NCI-H1436 (cell line): ENCODE measurements at places on chromosomes 13 and 19.

- no peak for DNase-seq
Measured at GRCh38 chr19:7238051-7238450, 56.2 kb downstream of the INSR start.

- no peak for DNase-seq
Measured at GRCh38 chr13:41973247-41973741, 12.4 kb upstream of the VWA8 start.

GRCh38 chr13:80361883-80362327, 21.0 kb upstream of the SPRY2 start:
- DNase-seq, result no peak

GRCh38 chr19:5621311-5621944, 1.1 kb downstream of the SAFB2 start:
- no peak for DNase-seq

GRCh38 chr19:49118565-49119410, at the start of gene C19orf73:
TSS of gene C19orf73 (minus strand) at chr19:49119143. CDS start at chr19:49119022, 121 bp downstream.
- DNase-seq, result peak; percentile 95

- DNase-seq, result no peak
Measured at GRCh38 chr13:26719356-26719945, 41.1 kb downstream of the GPR12 start.

DNA sequence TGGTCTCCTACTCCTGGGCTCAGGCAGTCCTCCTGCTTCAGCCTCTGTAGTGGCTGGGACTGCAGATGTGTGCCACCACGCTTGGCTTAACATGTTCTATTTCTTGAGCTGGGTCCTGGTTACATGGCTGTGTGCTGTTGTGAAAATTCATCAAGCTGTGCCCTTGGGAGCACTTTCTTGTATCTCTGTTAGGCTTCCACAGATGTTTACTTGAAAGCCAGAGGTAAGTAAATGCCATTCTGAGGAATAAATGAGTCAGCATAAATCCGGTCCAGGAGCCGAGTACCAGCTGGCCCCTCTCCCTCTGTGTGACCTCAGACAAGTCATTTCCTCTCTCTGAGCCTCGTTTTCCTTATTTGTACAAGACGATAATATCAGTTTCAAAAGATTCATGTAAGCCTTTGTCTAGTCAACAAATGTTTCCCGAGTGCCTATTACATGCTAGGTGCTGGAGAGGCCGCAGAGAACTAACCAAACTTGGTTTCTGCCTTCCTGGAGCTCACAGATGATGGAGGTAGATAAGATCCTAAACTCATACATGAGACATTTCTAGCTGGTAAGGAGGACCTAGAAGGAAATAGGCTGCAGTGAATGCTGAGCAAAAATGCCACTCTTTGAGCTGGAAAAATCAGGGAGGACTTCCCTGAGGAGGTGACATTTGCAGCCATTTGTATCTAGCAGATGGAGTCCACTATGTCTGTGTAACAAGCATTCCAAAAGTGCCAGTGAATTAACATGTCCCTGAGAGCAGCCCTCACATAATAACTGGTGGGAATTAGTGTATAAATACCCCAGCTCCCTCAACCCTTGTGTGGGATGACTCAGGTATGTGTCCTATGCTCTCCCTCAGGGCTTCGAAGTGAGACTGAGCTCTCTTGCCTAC, 2.7 kb upstream of the RASAL3 start:
- DNase-seq, result no peak

DNA sequence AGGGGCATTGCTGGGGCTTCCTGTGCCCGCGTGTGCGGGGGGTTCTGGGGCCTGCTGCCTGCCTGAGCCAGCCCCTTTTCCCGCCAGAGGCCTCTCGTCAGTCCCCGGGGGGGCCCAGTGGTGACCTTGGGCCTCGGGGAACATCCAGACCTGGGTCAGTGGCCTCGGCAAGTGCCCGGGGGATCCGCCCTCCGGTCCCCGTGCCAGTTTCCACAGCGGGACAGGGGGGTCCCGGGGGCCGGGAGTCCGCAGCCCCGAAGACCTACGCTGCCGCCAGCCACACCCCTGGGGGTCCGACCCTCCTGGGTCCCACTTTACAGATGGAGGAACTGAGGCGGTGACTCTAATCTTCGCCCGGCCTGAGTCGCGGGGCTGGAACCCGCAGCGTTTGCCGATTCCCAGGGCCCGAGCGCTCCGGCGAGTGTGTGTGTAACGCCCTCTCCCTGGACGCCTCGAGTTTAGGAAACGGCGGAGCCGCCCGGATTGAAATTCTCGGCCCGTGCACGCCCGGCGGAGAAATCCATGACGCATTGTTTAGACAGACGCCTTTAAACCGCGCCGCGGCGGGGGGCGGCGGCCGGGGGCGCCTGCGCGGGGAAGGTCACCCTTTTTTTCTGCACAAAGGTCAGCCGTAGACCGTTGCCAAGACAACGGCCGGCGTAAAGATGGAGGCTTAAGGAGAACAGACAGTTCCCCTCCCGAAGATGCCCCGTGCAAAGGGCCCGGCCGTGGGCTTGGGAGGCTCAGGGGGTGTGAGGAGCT, 39.3 kb downstream of the EFNA2 start:
- DNase-seq, result no peak

DNA sequence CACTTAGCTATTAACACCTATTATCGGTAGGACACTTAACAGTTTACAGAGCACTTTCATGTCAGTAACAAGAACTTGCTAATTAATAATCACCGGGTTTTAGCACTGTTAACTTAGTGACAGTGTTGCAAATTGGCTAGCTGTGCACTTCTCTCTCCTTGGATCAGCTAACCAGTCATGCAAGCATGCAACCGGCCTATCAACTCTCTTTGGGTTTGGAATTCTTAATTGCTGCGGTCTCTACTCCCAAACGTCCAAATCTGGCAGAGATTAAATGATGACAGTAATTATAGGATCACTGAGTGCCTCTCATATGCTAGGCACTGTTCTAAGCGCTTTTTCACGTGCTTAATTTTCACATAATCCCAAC, 1.2 kb downstream of the EPS15L1 start:
- DNase-seq, result no peak

GRCh38 chr13:59658027-59658737, 505.5 kb downstream of the DIAPH3 start:
- no peak for DNase-seq

DNA sequence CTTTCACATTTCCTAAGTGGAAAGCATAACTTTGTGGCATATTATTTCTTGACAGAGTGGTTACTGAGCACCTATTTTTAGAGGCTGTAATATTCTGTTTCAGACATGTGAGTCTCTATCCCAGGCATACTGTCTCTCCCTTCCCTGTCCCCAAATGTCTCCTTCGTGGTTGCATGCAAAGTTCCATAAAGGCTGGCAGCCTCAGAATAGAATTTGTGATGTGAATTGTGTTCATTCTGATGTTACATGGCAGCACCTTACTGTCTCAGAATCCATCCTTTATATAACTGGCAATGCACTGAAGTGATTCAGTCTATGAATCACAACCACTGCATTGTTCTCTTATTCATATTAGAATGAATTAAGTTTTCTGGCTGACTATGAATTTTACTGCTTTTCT, 89.0 kb upstream of the SLC7A1 start:
- DNase-seq, result no peak

DNA sequence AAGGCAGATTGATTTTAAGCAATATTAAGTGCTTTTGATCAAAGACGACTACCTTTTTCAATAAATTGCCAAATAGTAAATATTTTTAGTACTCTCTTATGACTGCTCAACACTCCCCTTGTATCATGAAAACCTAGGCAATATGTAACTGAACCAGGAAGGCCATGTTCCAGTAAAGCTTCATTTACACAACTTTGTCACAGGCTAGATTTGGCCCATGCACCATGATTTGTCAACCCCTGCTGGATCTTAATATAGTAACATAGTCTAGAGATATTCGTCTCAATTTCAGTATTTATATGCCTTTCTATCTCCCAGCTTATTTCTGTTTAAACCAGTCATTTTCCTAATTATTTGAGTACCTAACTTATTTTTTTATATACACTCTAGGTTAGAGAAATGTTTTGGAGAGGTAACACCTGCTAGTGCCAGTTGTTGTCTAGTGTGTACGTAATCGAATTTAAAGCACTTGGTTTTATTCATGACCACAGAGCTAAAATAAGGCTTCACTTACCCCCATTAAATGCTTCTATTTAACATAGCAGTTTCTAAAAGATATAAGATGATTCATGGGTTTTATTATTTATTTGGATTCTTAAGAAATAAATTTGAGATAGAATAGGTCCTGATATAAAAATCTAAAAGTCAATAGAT, 21.0 kb downstream of the TPP2 start:
- no peak for DNase-seq

- no peak for DNase-seq
Measured at GRCh38 chr13:42750794-42751193, 30.6 kb upstream of the FAM216B start.

GRCh38 chr19:32924200-32924599, 47.6 kb downstream of the CEP89 start:
- DNase-seq, result no peak

- DNase-seq, result no peak
Measured at GRCh38 chr19:51508059-51508733, 6.6 kb upstream of the SIGLEC12 start.

GRCh38 chr19:45514376-45515051, 7.2 kb downstream of the VASP start:
- DNase-seq, result no peak

DNA sequence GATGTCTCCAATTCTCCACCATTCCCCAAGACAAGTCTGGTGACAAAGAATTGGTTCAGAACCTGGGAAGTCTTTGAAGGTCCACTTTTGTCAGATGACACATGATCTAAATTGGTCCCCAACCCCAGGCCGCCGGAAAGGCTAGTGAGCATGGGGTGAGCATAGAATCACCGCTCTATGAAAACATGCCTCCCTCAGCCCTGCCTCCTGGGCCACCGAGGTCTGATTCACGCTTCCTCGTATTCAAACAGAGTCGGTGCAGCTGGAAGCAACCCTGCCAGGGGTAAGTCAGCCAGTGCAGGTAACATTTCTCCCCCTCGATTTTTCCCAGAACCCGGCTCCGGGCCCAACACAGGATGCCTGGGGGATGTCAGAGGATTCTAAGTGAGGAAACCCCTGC, 33.9 kb upstream of the KLF2 start:
- no peak for DNase-seq

GRCh38 chr19:1566392-1567115, 1.6 kb downstream of the MEX3D start:
- peak; percentile 75 for DNase-seq

DNA sequence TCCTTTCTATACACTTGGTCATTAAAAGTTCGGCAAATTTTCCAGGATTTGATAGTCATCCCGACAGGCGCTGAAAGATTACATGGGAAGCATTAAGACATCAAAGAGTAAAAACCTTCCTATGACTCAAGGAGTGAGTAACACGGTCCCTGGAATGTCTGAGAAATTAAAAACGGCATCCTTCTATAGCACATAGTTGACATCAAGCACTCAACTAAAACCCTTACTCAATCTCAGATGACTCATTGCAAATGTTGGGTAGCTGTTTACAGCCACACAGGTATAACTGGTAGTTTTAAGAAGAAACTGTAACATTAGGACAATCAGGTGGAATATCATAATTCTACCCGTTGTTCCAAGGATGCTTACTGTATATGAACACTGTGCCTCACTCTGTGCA, 6.4 kb upstream of the LGALS13 start:
- no peak for DNase-seq

- no peak for DNase-seq
Measured at GRCh38 chr13:93624311-93624777, 397.7 kb downstream of the GPC6 start.

- DNase-seq, result no peak
Measured at GRCh38 chr13:100090861-100091260, 2.0 kb downstream of the PCCA start.

DNA sequence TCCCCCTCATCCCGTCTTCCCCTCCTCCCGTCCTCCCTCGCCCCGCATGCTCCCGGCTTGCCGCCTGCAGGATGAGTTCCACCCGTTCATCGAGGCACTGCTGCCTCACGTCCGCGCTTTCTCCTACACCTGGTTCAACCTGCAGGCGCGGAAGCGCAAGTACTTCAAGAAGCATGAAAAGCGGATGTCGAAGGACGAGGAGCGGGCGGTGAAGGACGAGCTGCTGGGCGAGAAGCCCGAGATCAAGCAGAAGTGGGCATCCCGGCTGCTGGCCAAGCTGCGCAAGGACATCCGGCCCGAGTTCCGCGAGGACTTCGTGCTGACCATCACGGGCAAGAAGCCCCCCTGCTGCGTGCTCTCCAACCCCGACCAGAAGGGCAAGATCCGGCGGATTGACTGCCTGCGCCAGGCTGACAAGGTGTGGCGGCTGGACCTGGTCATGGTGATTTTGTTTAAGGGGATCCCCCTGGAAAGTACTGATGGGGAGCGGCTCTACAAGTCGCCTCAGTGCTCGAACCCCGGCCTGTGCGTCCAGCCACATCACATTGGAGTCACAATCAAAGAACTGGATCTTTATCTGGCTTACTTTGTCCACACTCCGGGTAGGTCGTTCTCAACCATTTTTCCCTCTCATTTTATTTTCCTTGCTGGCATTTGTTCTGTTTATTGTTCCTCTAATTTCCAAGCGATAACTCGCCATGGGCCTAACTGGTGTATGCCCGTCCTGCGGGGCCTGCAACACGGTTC, 29.8 kb downstream of the NFIX start:
- no peak for DNase-seq

DNA sequence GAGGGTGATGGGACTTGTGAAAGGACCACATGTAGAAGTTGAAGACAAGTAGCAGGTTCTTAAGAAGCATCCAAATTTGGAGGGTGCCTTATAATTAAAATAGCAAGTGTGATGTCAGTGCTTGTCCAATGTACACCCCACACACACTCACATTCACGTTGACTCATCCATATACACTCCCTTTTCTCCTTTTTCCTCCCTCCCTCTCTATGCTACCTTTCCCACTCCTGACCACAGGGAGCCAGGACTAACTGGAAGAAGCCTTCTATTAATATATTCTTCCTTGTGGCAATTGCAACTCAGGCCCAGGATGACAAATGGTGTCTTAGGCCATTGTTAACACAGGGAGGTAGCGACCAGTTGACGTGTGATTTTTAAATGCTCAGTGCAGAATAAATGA, 16.3 kb upstream of the GPR183 start:
- no peak for DNase-seq

GRCh38 chr19:12783291-12783848, 7.9 kb upstream of the JUNB start:
- no peak for DNase-seq

DNA sequence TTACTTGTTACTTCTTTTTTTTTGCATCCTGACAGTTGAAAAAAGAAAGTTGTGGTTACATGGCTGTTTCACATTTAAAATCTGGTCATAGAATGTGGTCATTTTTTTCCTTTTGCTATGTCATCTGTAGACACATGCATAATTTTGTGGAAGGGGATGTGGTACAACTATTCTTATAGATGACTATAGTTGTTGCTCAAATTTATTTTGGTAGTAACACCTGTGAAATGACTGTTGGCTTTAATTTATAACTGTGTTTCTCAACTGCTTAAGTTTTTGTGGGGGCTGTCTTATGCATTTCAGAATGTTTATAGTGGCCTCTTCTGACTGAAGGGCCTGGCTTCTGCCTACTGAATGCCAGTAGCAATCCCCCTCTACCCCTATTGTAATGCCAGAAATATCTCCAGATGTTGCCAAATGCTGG, 130.5 kb downstream of the PAN3 start:
- no peak for DNase-seq
